ENCODE measurements at places on chromosomes 13 and 19.

DNA sequence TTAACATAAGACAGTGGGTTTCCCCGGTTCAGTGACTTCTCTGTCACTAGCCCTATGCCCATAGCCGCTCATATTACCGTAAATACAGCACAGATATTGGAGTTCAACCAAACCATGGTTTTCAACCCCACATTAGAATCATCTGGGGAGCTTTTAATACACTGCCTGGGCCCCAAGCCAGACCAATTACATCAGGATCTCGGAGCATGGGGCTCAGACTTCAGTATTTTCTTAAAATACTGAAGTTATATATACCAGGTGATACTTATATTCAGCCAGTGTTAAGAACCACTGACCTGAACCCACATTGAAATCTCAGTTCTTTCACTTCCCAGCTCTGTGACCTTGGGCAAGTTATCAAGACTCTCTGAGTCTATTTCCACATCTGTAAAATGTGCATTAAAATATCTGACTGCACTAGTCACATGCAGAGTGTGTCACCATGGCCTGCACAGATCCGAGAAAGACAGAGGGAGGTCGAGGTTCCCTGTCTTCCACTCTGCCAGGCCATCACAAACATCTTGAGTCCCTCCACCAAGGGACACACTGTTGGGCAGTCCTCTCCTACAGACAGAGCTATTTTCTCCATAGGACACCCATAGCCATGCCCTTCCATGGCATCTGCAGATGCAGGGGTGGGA, 32.2 kb upstream of the IPO5 start:
- DNase-seq: peak; percentile 43

DNA sequence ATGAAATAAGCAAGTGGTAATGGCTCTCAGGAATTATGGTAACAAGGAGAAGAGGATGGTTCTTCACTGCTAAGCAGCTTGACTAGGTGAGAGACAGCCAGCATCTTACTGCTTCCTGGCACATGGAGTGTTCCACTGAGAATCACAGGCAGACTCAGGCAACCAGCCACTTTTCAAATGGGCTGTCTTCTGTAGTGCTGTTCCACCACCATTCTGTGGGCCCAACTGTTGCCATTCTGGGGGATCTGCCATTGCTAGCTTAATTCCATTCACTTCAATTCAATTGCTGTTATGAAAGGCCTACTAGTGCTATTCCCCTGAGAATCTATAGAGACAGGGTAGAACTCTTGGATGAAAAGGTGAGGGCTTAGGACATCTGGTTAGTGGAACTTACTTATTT, 341.9 kb downstream of the KCNRG start:
- no peak for DNase-seq

DNA sequence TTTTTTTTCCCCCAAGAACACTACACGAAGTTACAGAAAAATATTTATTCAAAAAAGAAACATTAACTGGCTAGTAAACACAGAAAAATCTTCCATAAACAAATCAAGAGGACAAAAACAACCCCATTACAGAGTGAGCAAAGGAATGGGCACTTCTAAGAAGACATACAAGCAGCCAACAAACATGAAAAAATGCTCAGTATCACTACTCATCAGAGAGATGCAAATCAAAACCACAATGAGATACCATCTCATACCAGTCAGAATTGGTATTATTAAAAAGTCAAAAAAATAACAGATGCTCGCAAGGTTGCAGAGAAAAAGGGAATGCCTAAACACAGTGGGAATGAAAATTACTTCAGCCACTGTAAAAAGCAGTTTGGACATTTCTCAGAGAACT, 131.7 kb downstream of the UGGT2 start:
- no peak for DNase-seq

GRCh38 chr19:51822946-51823345, 28.0 kb downstream of the FPR3 start:
- no peak for DNase-seq

DNA sequence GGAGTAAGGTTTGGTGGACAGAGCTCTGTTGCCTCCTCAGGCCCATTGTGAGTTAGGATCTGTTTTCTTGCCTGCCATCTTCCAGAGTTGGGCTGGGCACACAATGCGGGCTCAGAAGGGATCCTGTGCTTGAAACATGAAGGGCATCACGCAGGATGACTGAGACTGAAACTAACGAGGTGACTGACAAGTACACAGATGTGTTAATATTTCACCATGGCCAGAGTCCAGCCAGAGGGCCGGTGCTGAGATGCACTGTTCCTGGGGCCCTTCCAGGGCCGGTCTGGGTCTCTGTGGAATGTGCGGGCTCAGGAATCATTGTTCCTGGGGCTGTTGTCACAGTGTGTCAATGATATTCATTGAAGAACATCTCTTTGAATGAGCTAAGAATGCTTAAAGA, 163.7 kb downstream of the URI1 start:
- no peak for DNase-seq

GRCh38 chr19:11330127-11330526, 9.3 kb downstream of the RAB3D start:
- no peak for DNase-seq

- no peak for DNase-seq
Measured at GRCh38 chr13:23842406-23842805, 46.8 kb downstream of the MIPEP start.

DNA sequence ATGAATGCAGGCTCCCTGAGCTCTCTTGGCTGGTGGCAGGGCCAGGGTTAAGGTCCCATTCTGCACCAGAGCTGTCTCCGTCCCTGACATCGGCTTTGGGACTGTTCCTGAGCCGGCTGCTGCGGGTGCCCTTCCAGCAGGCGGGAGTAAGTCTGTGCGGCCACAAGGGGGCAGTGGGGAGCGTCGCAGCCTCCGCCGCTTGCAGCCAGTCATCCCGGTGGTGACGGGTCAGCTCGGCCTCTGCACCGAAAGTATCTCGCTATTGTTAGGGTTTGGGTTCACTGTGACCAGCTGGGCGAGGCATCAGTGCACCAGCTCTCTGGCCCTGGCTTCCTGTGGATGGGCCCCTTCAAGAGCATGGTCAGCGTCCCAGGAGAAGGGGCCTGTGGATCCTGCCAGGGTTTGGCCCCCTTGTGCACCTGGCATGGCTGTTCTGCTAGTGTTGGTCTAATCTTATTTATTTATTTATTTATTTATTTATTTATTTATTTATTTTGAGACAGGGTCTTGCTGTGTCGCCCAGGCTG, 15.1 kb downstream of the NDUFB7 start:
- DNase-seq: peak; percentile 87

GRCh38 chr13:85367887-85368286, 431.3 kb downstream of the SLITRK6 start:
- DNase-seq: no peak

GRCh38 chr19:46739290-46739771, 6.5 kb upstream of the FKRP start:
- no peak for DNase-seq

- no peak for DNase-seq
Measured at GRCh38 chr19:2804156-2805004, 15.3 kb upstream of the ZNF554 start.

GRCh38 chr19:4578552-4579248, 19.2 kb upstream of the SEMA6B start:
- DNase-seq: no peak

GRCh38 chr19:6402837-6403608, 10.1 kb upstream of the GTF2F1 start:
- peak; percentile 87 for DNase-seq

DNA sequence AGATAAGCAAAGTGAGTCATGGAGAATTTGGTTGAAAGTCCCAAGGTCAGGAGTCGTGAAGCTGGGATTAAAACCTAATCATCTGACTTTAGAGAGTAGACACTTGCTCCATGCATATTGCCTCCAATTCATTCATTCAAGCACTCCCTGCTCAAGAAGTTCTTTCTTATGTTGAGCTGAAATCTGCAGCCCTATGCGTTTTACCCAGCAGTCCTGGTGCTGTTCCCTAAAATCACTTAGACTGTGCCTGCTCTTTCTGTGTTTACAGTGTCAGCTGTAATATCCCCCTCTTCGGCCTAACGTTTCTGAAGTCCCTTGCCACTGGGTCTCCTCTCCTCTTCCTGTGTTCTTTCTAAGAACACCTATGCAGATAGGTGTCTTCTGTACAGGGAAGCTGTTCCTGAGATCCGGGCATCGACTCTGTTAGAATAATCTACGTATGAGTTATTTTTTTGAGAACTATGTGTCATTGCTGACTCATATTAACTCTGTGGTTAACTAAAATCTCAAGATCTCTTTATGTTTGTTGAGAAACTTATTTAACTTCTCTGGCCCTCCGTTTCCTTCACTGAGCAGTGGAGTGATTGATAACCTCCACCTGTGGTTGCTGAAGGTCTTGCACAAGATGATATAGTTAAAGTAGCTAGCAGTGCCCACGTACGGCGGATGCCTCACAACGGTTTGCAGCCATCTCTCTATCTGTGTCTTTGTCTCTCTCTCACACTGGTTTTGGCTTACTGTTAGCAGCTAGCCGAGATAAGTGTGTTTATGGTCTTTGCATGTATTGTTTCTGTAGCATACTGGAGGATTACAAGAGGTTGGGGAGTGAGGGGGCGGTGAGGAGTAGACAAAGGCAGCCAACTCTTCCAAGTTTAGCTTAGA, 4.7 kb downstream of the ALOX5AP start:
- DNase-seq: peak; percentile 76

DNA sequence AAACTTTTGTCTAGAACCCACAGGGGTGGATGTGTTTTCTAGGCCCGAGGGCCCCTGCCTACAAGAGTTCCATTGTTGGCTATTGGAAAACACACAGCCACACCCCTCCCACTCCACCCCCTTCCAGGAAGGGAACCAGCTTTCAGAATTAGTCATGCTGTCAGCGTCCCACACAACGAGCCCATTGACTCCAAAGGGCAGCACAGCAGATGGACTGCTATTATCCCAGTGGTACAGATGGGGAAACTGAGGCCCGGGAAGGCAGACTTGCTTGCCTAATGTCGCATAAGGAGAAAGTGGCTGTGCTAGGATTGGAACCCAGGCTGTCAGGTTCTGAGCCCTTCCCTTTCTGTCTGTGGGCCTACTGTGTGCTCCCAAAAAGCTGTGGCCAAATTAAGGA, 8.1 kb upstream of the FXYD3 start:
- DNase-seq: peak; percentile 72

- DNase-seq: no peak
Measured at GRCh38 chr13:80529734-80530133, 188.8 kb upstream of the SPRY2 start.

- no peak for DNase-seq
Measured at GRCh38 chr19:41872384-41872774, 4.7 kb upstream of the CD79A start.

- DNase-seq: peak; percentile 80
Measured at GRCh38 chr19:35030257-35031071, at the start of gene SCN1B. Gene SCN1B (plus strand): TSS chr19:35030470. CDS start chr19:35030821, 351 bp downstream.

- no peak for DNase-seq
Measured at GRCh38 chr19:48194844-48195830, 24.7 kb downstream of the ZSWIM9 start.

DNA sequence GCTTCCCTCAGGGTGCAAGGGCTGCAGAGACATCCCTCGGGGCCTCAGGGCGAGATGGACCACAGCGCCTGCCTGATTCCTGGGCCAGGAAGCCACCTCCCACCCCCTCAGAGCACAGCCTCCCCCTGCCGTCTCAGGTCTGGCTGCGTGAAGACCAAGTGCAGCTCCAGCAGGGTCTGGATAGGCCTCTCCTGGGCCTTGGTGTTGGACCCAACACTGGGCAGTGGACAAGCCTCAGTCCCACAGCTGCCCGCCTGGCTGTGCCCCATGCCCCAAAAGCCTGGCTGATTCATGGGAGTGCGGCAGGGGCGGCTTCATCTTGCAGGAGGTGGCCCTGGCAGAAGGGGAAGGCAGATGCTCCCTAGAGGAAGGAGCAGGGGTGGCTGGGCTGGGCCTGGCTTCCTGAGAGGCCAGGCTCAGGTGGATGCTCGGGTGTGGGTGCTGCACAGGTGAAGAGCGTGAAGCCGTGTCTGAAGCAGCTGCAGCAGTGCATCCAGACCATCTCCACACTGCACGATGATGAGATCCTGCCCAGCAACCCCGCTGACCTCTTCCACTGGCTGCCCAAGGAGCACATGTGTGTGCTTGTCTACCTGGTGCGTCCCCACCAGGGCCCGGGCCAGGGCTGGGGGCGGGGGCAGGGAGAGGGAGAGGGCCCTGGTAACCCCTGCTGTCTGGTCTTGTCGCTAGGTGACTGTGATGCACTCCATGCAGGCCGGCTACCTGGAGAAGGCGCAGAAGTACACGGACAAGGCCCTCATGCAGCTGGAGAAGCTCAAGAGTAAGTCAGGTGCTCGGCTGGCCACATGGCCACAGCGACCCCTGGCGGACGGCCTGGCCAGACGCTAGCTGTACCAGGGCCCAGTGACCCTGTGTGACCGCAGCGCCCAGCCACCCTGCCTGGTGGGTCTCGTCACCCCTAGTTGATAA, 21.7 kb downstream of the MAU2 start:
- DNase-seq: peak; percentile 66

- DNase-seq: peak; percentile 43
Measured at GRCh38 chr19:48480558-48481500, 11.7 kb downstream of the CYTH2 start.

DNA sequence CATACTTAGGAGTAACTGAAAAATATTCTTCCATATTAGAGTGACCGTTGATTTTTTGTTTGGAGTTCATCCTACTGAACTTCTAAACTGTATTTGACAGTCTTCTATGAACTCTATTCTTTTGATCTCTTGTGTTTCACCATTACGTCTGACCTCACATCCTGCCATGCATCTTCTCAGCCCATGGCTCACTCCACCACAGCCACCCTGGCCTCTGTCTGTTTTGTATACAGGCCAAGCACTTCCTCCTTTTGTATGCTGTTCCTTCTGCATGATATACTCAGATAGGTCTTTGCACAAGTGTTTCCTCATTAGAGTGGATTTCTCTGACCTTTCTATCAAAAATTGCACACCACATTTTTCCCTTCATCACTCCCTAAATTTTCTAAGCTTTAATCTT, 119.9 kb downstream of the MAB21L1 start:
- peak; percentile 11 for DNase-seq

DNA sequence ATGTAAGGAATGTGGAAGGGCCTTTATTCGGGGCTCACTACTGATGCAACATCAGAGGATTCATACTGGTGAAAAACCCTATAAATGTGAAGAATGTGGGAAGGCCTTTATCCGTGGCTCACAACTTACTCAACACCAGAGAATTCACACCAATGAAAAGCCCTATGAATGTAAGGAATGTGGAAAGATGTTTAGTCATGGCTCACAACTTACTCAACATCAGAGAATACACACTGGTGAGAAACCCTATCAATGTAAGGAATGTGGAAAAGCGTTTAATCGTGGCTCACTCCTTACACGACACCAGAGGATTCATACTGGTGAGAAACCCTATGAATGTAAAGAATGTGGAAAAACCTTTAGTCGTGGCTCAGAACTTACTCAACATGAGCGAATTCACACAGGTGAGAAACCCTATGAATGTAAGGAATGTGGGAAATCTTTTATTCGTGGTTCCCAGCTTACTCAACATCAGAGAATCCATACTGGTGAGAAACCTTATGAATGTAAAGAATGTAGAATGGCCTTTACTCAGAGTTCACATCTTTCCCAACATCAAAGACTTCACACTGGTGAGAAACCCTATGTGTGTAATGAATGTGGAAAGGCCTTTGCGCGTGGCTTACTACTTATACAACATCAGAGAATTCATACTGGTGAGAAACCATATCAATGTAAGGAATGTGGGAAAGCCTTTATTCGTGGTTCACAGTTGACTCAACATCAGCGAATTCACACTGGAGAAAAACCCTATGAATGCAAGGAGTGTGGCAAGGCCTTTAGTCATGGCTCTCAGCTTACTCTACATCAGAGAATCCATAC, 44.3 kb downstream of the ZNF585A start:
- DNase-seq: peak; percentile 9

- DNase-seq: no peak
Measured at GRCh38 chr19:35098413-35099049, 17.1 kb upstream of the FXYD3 start.

Data from cardiac fibroblast (primary cell).